ENCODE measurements at places on chromosomes 11 and 22.

DNA sequence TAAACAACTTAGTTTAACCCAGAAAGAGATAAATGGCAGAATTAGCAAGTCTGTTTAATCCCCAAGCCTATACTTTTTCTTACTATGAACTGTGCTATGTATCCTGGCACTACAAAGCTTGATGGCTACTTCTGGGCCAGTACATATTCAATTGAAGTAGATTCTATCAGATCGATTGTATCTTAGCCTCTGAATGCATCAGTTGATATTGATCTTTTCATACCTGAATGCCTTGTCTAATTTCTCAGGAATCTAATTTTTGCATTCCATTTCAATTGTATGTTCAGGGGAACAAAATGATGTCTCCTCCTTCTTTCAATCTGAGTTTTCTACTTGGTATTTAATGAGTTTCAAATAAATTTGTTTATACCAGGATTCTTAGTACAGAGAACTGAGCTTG, 1137.9 kb downstream of the LRRC4C start:
- no peak for DNase-seq

- DNase-seq: no peak
Measured at GRCh38 chr11:104033134-104033533, 3.3 kb upstream of the DDI1 start.

- no peak for DNase-seq
Measured at GRCh38 chr11:116558504-116559211, 214.1 kb downstream of the BUD13 start.

DNA sequence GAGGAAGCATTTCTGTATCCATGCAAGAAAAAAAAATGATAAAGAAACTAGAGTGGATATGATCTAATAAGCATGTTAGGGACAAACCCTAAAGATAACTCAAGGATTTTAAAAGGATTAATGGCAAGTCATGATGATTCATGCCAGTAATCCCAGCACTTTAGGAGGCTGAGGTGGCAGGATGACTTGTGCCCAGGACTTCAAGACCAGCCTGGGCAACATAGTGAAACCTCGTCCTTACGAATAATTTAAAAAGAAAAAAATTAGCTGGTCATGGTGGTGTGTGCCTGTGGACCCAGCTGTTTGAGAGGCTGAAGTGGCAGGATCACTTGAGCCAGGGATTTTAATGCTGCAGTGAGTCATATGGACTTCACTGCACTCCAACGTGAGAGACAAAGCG, 145.5 kb upstream of the BLID start:
- DNase-seq: no peak

DNA sequence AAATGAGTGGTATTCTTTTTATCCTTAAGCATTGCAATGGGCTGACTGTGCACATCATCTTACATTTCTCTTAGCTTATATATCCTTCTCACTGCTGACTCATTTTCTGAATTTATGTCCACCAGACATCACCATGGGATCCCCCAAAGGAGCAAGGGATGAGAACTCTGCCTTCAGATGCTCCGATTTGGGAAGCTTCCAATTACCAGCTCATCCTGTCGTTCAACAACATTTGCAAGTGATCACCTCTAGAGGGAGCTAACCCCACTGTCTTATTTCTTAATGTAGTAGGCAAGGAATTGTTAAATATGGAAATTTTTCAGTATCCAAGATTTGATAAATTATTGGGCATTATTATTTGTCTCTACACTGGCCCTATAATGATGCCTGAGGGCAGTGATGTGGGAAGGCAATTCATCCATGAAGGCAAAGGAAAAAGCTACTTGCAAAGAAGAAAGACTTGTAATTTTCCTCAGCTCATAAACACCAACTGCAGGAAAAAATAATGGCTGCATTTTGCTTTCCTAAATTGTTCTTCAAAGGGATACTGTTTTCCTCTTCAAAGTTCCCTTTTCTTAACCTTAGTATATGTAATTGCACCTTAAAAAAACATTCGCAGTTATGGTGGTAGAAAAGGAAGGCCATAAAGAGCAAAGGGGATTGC, 102.4 kb upstream of the FSHB start:
- no peak for DNase-seq

GRCh38 chr11:16953663-16954062, 60.6 kb downstream of the PLEKHA7 start:
- no peak for DNase-seq

GRCh38 chr11:77397631-77398030, 76.3 kb downstream of the PAK1 start:
- no peak for DNase-seq

DNA sequence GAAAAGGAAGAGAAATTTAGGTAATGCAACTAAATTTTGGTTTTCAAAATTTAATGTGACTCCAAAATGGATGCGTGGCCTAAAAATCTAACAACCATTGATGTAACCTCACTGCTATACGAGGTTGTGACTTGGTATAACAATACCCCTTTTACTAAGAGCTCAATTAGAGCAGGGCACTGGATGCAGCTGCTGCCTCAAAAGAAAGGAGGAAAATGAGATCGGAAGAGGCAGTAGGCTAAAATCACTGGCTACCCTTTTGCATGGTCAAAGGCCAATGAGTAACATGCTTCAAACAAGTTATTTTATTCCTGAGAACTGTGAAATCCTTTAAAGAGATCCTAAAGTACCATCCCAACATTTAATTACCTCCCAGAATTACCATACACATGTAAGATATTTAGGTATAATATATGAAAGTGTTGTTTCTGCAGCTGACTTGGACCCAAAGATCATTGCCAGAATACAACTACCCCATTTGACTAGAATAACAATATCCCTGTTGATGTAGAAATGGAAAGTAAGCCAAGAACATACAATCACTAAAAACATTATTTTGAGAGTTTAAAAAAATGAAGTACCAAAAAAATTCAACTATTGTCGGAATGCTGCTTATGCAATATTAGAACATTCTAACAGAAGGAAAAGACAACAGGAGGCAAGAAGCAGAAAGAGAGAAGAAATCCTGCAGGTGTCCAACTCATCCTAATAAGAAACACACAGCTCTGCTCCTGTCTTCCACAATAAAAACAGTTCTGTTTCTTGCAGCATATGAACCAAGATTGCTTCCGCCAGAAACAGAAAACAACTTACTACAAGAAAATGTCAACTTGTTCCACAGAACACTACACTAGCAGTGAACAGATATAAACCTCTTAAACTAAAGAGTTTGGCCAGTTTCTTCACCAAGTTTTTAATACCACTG, 15.0 kb downstream of the SIK3 start:
- DNase-seq: no peak

GRCh38 chr11:44308256-44308922, 1.6 kb downstream of the ALX4 start:
- DNase-seq: no peak

DNA sequence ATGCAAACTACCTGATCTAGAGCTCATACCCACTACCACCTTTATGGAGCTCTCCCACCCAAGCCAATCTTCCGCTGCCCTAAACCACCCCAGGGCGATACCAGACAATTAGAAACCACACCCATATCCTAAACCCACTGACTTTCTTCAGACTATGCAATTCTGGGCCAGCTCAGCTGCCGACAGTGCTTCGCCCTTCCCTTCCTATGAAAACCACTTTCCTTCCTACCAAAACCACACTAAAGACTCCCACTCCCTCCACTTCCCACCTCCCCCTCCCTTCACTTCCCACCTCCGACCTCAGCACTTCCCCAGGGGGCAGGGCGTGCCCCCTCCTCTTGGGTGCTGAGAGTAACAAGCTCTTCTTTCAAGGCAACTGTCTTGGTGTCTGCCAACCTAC, 25.1 kb downstream of the B3GAT1 start:
- no peak for DNase-seq

DNA sequence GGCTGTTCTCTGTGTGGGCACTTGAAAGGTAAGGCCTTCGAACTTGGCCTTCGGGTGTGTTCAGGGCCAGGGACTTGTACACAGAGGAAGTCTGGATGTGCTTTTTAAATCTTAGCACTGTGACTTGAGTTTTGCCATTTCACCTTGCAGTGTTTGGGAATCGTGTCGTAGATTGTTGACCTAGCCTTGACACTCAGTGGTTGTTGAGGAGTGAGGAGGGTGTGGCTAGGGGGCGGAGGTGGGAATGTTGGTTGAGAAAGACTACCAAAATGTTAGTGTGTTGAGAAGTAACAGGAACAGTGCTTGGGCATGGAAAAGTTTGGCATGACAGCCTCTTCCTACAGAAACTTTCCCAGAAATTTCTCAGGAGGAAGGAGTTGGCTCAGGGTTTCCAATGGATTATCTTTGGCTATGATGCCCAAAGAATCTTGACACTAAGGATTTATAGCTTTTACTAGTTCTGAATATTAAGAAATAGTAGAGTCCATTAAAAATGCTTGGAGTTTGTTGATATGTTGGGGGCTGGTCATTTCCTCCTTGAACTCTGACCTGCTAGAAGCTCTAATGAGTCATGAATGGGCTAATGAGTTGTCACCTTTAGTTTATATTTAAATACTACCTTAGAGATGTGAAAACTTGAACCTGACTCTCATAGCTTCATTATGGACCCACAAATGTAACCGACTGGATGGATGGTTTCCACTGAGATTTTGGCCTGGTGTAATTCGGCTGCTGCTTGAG, 40.6 kb downstream of the BARX2 start:
- no peak for DNase-seq

DNA sequence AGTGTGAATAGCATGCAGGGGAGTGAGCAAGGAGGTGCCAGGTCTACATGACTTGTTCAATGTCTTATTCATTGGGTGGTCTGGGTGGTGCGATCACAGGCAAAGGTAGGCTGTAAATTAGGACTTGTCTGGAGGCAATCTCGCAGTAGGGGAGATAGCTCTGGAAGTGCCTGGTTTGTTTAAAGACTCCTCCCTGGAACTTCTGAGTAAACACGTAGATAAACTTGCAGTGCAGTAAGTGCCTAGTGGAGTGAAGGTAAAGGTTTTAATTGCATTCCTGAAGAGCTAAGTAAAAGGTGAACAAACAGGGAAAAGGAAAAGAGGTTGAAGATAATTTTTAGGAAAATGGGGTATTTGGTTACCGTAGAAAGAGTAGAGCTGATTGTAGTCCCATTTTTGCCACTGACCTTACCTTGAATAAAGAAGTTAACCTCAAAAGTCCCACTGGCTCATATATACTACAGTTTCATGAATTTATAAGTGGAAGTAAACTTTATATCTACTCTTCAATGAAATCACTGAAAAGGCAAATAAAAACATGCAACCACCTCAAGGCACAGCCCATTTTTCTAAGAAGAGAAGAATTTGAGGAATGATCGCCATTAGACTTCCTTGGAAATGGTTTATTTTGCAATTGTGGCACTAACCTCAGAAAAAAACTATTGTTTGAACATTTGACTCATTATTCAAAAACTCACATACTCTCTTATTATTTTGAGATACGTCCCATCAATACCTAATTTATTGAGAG, 44.3 kb downstream of the AASDHPPT start:
- no peak for DNase-seq

DNA sequence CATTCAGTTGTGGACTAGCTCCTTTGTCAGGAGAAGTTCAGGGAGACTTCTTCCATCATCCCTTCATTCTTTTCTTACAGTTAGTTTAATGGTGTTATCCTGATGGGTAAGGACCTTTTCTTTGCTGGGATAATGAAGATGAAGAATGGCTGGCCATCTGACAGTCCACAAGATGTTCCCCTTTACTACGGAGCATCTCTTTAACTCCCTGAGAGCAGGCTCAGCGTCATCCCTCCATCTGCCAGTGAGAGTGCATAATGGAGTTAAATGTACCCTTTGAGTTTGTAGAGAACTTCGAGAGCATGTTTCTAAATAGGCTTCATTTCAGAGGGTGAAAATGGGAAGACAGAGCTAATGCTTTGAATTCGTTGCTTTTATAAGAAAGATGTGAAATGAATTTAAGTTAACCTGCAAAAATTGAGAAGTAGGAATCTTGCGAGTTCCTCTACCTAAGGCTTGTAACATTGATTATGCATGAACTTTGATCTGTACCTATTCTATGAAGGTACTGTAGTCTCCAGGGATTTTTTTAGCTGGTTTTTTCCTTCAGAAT, 1.7 kb downstream of the EP300 start:
- peak; percentile 37 for DNase-seq

DNA sequence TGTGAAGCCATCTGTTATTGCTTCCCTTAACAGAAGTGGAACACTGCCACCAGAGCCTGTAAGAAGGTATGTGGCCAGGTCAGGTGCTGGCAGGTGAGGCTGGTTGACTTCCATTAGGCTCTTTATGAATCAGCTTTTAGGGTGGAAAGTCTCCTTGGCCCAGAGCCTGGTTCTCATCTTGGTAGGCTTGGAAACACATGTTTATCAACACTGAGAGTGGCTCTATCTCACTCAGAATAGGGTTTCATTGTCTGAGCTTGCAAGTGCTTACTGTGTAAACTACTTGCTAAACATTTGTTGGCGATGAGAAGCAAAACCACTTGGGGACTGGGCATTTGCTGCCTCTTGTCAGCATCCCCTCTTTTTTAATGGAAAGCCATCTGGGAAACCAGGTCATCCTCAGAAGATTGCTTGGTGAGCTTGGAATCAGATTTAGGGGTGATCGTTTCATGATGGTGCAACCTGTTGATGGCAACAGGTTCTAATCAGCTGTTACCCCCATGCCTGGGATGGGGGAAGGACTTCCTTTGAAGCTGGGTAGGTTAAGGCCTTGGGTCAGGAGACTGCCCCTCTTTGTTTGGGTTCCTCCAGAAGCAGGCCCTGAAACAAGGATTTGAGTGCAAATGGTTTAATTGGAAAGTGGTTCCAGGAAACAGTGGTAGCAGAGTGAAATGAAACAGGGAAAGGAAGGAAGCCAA, 75.0 kb upstream of the AMPD3 start:
- DNase-seq: no peak

- no peak for DNase-seq
Measured at GRCh38 chr11:28863422-28863821, 755.2 kb downstream of the METTL15 start.

DNA sequence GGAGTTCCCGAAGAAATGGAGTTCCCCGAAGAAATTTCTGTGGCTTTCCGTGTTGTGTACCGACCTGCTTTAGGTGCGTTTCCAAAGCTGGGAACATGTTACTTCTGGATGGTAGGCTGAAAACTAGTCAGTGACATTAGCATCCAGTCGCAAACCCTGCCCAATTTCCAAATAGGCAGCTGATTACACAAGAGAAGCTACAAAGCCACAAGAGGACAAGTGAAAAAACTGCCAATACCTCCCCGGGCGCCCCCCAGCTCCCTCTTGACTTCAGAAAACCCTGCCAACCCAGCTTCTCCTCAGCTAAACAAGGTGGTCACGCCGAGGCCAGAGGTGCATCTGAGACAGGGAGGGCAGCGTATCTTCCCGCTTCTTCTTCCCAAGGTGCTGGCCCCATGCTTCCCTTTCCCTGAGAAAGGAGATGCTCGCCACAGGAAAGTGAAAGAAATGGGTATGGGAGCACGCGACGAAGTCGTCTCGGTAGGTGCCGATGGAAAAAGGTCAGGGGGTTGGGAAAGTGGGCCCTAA, 551 bp downstream of the AGBL2 start:
- no peak for DNase-seq
